Cardiac muscle cell (in vitro differentiated cells and primary cell): ENCODE measurements at places on chromosomes 11 and 22.

GRCh38 chr11:13680501-13681264 lies 12.2 kb downstream of the FAR1 start:
- no peak overlapping the region for H3K4me3 ChIP-seq
- no peak overlapping the region for H3K27ac ChIP-seq
- H3K4me1 ChIP-seq = no peaks in the 10 kb centered on the region
- DNase-seq = peak; percentile 24

- no peak overlapping the region for H3K4me3 ChIP-seq
- H3K4me1 ChIP-seq = no peaks in the 10 kb centered on the region
- H3K36me3 ChIP-seq = peaks cover 31% of the 10 kb centered on the region
- peak; percentile 68 for DNase-seq
- no peaks in the 10 kb centered on the region for H3K27me3 ChIP-seq
- H3K27ac ChIP-seq = no peak overlapping the region
These were observed 20.0 kb downstream of the TRMU start for GRCh38 chr22:46355369-46355995.

GRCh38 chr11:113888848-113889247 lies 13.5 kb upstream of the USP28 start:
- no peak overlapping the region for H3K4me3 ChIP-seq
- no peaks in the 10 kb centered on the region for H3K36me3 ChIP-seq
- no peak for DNase-seq
- peaks cover under 1% of the 10 kb centered on the region for H3K4me1 ChIP-seq

DNA sequence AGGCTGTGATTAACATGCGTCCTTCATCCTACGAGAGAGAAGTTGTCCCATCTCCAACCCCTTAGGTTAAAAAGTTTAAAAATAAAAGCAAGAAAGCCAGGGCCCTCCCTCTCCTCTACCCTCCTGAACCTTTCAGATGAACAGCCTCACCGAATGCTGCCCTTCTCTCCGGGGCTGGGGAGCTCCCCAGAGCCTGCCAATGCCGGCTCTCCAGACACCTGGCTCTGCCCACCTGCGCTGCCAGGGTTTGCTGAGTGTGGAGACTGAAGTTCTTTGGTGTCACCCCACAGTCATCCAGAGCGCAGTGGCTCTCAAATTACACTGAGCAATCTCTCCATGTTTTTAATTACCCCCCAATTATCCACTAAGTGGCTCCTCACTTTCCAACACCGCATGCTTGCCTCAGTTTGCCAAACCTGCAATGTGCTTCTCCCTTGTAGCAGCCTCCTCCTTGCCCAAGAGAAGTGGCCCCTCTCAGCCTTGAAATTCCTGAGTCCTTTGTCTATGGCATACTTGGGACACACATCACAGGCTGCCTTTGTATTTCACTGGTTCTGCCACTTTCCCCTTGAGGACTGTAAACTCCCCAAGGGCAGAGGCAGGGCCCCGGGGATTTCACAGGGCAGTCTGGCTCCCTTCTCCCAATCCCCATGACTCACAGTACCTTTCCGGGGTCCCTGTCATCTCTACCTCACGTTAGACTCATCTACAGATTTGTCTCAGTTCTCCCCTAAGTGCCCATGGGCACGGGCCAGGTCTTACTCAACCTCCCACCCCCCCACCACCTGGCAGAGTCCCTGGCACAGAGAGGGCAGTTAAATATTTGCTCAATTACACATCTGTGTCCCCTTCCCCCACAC lies 2.0 kb downstream of the MYH9 start:
- DNase-seq = no peak
- peaks cover 16% of the 10 kb centered on the region for H3K4me1 ChIP-seq
- peak overlapping the region; percentile 54 for H3K4me3 ChIP-seq
- no peaks in the 10 kb centered on the region for H3K36me3 ChIP-seq
- H3K27me3 ChIP-seq = no peaks in the 10 kb centered on the region

- H3K27me3 ChIP-seq = no peaks in the 10 kb centered on the region
- H3K27ac ChIP-seq = no peak overlapping the region
- H3K4me1 ChIP-seq = peaks cover 16% of the 10 kb centered on the region
These were observed 40.7 kb upstream of the KLHL35 start for GRCh38 chr11:75473684-75474083.

DNA sequence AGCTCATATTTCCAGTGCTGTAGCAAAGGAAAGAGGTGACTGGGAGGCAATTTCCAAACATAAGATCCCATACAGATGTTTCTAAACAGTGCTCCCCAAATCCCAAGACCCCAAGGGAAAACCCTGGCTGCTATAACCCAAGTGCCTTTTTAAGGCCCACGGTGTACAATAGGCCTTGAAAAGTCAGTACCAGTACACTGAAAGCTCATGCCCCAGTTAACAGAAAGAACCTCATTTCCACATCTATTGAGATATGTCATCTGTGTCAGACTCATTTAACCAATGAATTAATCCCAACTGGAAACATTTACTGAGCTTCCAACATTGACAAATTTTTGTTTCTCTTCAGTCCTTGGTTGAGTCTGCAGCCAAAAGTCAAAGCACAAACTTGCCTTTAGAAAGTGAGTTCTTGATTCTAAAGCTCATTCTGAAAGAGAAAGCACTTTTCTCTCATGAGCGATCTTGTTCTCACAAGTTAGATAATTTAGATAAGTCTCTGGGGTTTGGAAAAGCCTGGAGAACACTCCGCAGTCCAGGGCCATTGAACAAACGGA lies 239.8 kb upstream of the ARHGAP20 start:
- H3K36me3 ChIP-seq = no peaks in the 10 kb centered on the region
- no peaks in the 10 kb centered on the region for H3K27me3 ChIP-seq
- no peaks in the 10 kb centered on the region for H3K4me1 ChIP-seq
- DNase-seq = no peak
- H3K4me3 ChIP-seq = no peak overlapping the region

GRCh38 chr11:100469835-100470234 lies 217.3 kb upstream of the ARHGAP42 start:
- no peaks in the 10 kb centered on the region for H3K27me3 ChIP-seq
- H3K36me3 ChIP-seq = no peaks in the 10 kb centered on the region
- no peak overlapping the region for H3K27ac ChIP-seq
- H3K4me1 ChIP-seq = no peaks in the 10 kb centered on the region
- DNase-seq = no peak
- no peak overlapping the region for H3K4me3 ChIP-seq

- H3K27ac ChIP-seq = no peak overlapping the region
- H3K27me3 ChIP-seq = no peaks in the 10 kb centered on the region
- H3K4me3 ChIP-seq = no peak overlapping the region
These were observed 298.4 kb downstream of the DYNC2H1 start for GRCh38 chr11:103407641-103408040.

DNA sequence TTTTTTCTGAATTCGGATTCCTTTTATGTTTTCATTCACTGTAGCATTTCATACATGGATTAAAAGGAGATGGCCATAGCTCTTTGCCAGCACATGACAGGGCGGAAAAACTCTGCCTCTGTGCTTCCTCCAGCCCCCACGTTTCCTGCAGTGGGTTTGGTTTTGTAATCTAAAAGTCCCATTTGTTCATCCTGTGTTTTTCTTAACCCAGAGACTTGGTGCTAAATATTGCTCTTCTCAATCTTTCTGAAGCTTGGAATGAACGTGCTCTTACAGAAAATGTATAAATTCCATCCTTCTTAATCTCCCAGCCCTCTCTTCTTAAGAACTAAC lies 89.9 kb downstream of the PPP6R3 start:
- H3K4me3 ChIP-seq = no peak overlapping the region
- H3K27me3 ChIP-seq = no peaks in the 10 kb centered on the region
- H3K27ac ChIP-seq = no peak overlapping the region
- H3K36me3 ChIP-seq = peaks cover 30% of the 10 kb centered on the region
- no peak for DNase-seq
- H3K4me1 ChIP-seq = peaks cover 10% of the 10 kb centered on the region

GRCh38 chr22:45855961-45856360 lies 121.0 kb downstream of the WNT7B start:
- H3K27ac ChIP-seq = no peak overlapping the region
- H3K27me3 ChIP-seq = no peaks in the 10 kb centered on the region
- H3K4me3 ChIP-seq = no peak overlapping the region
- peaks cover 8% of the 10 kb centered on the region for H3K36me3 ChIP-seq
- no peak for DNase-seq
- no peaks in the 10 kb centered on the region for H3K4me1 ChIP-seq

DNA sequence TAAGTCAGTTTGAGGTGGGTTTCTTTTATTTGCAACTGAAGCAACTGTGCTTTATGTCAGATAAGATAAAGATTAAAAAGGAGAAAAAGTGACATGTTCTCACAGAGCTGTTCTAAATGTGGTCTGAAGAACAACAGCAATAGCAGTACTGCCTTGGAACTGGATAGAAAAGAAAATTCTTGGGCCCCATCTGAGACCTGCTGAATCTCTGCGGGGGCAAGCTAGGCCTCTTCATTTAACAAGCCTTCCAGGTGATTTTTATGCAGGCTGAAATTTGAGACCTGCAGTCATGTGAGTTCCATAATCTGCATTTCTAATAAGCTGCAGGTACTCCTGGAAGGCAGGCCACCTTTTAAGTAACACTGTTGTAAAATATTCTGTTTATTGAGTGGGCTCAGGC lies 91.4 kb upstream of the CTSC start:
- no peaks in the 10 kb centered on the region for H3K36me3 ChIP-seq
- no peak for DNase-seq
- no peak overlapping the region for H3K27ac ChIP-seq
- no peaks in the 10 kb centered on the region for H3K4me1 ChIP-seq
- H3K27me3 ChIP-seq = no peaks in the 10 kb centered on the region

GRCh38 chr11:68690671-68691401 lies 6.5 kb downstream of the GAL start:
- no peak overlapping the region for H3K27ac ChIP-seq
- H3K27me3 ChIP-seq = peaks cover 19% of the 10 kb centered on the region
- peaks cover 17% of the 10 kb centered on the region for H3K4me1 ChIP-seq

DNA sequence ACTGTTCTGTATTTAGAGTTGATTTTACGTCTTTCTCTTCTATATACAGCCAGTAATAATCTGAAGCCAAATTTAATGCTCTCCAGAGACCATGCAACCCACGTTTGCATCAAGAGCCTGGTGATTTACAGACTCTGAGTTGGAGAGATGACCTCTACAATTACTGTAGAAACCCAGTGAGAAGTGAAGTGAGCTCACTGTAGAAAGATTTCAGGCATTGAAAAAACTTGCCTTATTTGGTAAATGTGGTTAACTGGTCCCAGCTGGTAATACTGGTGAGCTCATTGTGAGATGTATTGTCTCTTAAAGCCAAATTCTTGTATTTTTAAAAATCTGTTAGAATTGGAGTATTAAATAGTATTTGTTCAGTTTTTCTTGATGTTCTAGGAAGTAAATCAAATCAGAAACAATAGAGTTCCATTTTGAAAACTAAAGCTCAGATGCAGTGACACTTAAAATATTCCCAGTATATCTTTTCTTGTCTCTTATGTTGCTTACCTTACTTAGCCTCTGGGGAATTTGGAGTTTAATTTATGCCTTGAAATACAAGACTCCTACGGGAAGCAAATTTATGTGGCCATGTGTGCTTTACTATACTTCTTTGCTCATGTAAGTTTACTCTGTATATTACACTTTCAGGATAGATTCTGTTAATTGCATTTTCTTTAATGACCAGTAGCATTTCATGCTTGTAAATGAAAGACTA lies 189.9 kb downstream of the ARHGAP42 start:
- no peaks in the 10 kb centered on the region for H3K36me3 ChIP-seq
- peaks cover 9% of the 10 kb centered on the region for H3K4me1 ChIP-seq
- H3K27ac ChIP-seq = peak overlapping the region; percentile 72
- H3K4me3 ChIP-seq = no peak overlapping the region

- H3K4me3 ChIP-seq = no peak overlapping the region
- H3K4me1 ChIP-seq = peaks cover 8% of the 10 kb centered on the region
- no peak overlapping the region for H3K27ac ChIP-seq
- no peaks in the 10 kb centered on the region for H3K36me3 ChIP-seq
- no peak for DNase-seq
These were observed 79.5 kb downstream of the RAB30 start for GRCh38 chr11:82992223-82992622.

DNA sequence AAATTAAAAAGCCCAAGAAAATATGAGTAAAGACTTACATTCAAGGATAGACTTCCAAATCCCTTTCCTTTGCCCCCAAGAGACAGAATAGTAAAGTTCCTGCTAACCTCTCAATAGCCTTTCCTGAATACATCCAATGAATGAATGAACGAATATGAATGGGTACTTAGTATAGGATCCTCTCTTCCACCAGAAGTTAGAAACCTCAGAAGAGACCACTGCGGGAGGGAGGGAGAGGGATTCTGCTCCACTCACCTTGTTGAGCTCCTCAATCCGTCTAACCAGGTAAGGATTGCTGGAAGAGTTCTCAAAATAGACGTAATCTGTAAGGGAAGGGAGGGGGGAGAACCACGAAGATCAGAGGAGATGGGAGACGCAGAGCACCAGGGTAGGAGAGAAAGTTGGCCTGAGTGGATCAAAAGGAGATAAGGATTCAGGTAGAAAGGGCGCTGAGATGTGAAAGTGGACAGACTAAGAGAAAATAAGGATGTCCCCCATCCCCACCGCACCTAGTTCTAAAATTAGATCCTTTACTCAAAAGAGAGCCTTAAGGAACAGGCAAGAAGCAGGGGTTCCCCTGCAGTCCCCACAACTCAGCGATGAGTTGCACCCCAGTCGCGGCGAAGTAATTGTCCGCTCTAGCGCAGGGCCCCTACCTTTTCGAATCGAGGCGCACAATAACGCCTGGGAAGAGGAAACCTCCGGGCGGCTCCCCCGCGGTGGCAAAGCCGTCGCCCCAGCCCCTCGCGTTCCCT lies 1.1 kb downstream of the MTA2 start:
- no peak for DNase-seq
- H3K4me3 ChIP-seq = peak overlapping the region; percentile 72
- H3K4me1 ChIP-seq = peaks cover 21% of the 10 kb centered on the region
- no peaks in the 10 kb centered on the region for H3K27me3 ChIP-seq
- H3K36me3 ChIP-seq = peaks cover 25% of the 10 kb centered on the region

DNA sequence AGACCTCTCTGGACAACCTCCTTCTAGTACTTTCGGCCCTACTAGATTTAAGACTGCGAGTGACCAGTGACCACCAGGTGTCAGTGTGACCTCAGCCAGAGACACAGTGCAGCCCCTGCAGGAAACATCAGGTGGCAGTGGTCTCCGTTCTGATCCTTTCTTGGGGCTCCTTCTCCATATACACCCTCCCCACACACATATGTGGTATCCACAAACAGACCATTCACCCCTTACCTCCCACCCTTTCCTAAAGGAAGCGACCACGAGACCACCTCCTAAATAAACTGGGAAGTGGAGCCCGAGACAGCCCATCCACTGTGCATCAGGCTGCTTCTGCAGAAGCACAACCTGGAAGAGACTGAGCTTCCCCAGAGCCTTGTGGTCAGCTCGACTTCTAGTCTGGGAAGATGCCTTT lies 38.5 kb upstream of the CYP2D6 start:
- peaks cover 27% of the 10 kb centered on the region for H3K4me1 ChIP-seq
- peak; percentile 81 for DNase-seq
- H3K4me3 ChIP-seq = no peak overlapping the region
- H3K27me3 ChIP-seq = no peaks in the 10 kb centered on the region

GRCh38 chr11:34263441-34264091 lies 94.2 kb downstream of the ABTB2 start:
- no peak overlapping the region for H3K27ac ChIP-seq
- H3K4me1 ChIP-seq = peaks cover 29% of the 10 kb centered on the region
- DNase-seq = no peak
- no peaks in the 10 kb centered on the region for H3K27me3 ChIP-seq
- H3K4me3 ChIP-seq = no peak overlapping the region

- no peak for DNase-seq
- no peak overlapping the region for H3K27ac ChIP-seq
- H3K27me3 ChIP-seq = no peaks in the 10 kb centered on the region
- no peak overlapping the region for H3K4me3 ChIP-seq
These were observed 10.3 kb downstream of the GAL start for GRCh38 chr11:68694431-68695297.
